ENCODE measurements at places on chromosomes 12 and 14. TPM values are rescaled to one million over a fixed set of nuclear protein-coding genes. Genes with fewer than 3 reads are reported as not detected.
A peak's percentile ranks its signal among the peaks of the same experiment; 100 is the strongest.

- no peak for DNase-seq
Observed at GRCh38 chr14:91878274-91878673, 10.9 kb upstream of the TC2N start.

- DNase-seq: peak; percentile 52
Observed at GRCh38 chr12:120528861-120529525, at the start of gene COQ5. Gene COQ5 (minus strand): TSS chr12:120529158. CDS start chr12:120529141, 17 bp downstream.

DNA sequence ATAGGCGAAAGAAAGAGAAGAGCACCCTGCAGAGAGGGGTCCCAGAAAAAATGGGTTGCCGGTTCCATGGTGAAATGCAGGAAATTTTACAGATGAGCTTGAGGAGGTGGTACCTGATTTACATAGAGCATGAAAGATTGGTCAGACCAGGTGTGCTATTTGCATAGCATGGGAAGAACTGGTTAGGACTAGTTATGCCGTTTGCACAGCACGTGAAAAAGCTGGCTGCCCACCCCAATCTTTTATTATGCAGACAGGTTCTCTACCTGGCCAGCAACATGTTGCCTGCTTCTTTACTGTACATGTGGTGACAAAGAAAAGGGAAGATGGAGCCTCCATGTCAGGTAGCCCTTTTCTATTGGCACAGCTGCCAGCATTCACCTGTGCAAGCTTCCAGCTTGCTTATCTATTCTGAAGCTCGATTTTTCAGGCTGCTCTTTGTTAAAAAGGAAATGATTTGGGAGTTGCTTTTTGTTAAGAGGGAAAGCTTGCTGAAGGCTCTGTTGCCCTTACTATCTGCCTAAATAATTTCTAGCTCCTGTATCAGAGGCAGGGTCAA lies 62.9 kb upstream of the ELK3 start:
- DNase-seq: no peak

- no peak for DNase-seq
Observed at GRCh38 chr12:17110316-17110715, 504.4 kb upstream of the LMO3 start.

DNA sequence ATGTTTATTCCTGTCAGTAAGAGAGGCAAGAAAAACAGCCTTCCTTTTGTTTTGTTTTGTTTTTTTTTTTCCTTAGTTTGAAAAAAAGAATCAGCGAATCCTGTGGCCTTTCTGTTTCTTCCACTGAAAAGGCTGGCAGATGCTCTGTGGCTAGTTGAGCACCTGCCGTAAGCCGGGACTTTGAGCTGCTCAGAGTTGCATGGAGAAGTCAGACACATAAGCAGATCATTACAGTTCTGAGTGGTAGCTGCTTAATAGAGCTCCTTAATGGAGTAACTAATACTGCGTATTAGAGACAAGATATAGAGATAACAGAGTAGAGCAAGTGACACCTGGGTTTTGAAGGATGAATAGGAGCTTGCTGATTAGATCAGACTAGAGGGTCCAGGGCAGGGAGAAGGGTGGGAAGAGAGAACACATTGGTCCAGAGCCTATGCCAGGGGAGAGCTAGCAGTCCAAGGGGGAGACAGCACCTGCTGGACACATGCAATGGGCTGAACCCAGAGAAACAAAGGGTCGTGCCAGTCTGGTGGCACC lies 129.4 kb downstream of the TSPAN9 start:
- no peak for DNase-seq

KRT71 gene
- not detected for polyA plus RNA-seq

MGAT4C gene
- polyA plus RNA-seq: not detected
